T-cell (primary cell): ENCODE measurements at places on chromosomes 3 and 15. TPM values are rescaled to one million over a fixed set of nuclear protein-coding genes. Genes with fewer than 3 reads are reported as not detected.

KNG1 gene
- total RNA-seq, result 0.47 TPM

- no peak for DNase-seq
Measured at GRCh38 chr3:104437891-104438290, 928.8 kb upstream of the ALCAM start.

- no peak for DNase-seq
Measured at GRCh38 chr3:194565597-194566190, 67.5 kb downstream of the TMEM44 start.

DNA sequence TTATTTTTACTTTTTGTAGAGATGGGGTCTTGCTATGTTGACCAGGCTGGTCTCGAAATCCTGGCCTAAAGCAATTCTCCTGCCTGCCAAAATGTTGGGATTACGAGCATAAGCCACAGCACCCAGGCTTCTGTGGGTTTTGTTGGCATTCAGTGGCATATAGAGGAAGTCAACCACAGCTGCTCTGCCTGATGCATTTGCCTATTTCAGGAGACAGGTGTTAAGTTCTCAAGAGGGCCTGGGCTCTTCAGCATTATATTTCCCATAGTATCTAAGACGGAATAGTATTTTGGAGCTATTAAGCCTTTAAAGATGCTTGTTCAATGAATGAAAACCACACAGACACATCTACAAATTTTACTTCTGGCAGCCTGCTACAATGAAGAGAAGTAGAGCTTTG, 73.5 kb upstream of the CSPG5 start:
- no peak for DNase-seq

SLC25A26 gene
- total RNA-seq, result 16.6 TPM

DNA sequence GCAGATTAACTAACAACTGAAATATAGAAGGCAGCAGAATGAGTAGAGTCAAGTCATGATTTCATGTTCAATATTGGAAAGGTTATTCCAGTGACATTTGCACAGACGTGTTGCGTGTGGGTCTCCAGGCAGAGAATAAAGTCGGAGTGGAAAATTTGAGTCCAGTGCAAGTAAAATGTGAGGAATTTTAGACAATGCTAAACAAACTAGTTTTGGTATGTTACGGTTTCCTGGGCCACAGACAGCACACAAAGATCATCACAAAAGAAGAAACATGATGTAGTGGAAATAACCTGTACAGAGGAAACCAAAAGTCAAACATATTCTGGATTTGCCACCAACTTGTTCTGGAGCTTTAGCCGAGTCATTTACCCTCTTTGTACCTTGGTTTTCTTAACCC, 367 bp downstream of the OR4F6 start:
- DNase-seq, result no peak

PTH1R gene
- total RNA-seq, result not detected

- DNase-seq, result no peak
Measured at GRCh38 chr15:75929799-75930565, 26.3 kb downstream of the FBXO22 start.

- no peak for DNase-seq
Measured at GRCh38 chr3:52792961-52793695, 1.5 kb upstream of the ITIH3 start.

LTK gene
- 6.8 TPM for total RNA-seq

GRCh38 chr15:33028495-33028894, 166.0 kb downstream of the FMN1 start:
- no peak for DNase-seq

CYP11A1 gene
- 0.47 TPM for total RNA-seq

RTP3 gene
- not detected for total RNA-seq

MORC1 gene
- not detected for total RNA-seq
